ENCODE measurements at places on chromosomes 3 and 15.

DNA sequence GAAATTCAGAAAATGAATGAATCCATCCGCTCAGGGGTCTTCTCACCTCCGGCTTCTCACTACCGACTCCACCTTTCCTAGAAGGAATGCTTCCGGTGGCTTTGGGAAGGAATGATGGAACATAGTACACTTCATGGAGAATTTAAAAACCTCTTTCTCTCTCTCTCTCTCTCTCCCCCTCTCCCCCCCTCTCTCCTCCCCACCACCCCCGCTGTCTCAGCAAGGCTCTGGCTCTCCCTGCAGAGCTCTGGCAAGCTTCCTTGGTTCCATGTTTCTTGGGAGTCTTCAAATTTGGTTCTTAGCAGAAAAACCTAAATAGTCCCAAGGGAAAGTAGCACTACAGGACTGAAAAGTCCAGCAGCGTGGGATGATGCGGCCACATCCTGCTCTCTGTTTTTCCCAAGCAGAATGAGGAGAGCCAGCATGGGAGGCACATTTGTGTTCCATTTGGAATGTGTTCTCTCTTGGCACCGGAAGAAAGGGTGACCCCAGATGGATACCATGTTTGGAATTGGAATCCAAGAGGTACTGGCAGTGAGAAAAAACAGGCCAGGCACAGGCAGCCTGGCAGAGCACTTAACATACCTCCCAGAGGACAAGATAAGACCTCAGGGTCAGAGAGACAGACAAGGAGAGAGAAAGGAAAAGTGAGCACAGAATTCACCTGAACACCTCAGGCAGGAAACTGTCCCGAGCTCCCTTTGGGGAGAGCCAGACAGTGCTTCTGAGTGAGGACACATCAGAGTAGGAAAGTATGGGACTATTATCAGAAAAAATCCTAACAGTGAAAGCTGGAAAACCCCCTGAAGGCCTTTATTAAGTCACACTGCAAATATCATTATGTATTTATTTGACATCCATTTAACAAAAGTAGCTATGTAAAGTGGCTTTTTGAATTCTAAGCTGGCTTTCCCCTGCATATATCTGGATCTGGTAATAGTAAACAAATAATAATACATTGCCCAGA is at the start of gene POPDC2:
POPDC2 (minus strand) TSS at position 116 of the 967 bp plus-strand sequence. CDS start 166 bp downstream, outside the sequence.
- no peak for DNase-seq

DNA sequence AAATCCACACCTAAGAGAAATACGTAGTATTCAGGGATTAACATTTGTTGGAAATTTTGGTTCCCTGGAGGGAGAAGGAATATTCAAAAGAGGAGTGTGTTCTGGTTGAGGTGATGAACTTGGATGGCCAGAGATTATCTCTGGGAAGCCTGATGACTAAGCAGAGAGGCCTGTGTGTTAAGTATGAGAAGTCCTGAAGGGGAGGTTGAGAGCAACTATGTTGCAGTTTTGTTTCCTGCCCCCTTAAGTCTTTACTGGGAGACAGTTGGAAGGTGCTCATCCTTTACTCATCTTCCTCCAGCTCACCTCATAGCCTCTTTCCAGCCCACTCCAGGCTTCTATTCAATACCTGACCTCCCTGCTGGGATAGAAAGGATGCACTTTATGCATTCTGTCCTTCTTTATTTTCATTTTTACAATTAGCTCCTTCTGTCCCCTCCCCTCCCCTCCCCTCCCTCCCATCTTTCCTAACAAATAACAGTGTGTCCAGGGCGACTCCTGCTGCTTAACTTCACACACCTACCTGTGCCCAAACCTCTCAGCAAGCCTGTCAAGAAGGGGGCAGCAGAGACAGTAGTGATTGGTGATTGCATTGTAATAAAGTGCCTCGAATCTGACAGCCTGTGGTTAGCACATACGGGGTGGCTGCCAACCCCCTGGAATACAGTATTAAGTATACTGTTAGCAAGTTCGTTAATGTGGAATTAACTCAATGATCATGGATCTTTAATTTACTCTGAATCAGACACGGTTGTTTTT is 11.9 kb downstream of the RAP2B start:
- DNase-seq: no peak

DNA sequence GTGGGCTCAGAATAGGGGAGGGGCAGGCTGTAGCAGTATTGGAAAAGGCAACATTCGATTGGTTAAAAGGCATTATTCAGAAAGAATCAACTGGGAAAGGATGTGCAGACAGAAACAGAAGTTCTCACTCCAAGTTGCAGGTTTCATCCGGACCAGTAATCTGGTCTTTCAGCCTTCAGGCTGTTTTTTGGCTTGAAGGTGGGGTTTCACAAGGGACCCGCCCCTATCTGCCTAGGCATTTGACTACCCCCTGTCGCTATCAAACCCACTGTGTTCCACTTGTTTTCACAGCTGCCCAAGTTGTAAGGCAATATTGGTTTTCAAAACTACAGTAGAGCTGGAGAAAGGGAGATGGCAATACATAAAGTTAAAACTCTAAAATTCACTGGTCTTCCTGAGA is 96.9 kb downstream of the VPS8 start:
- no peak for DNase-seq

GRCh38 chr3:161851941-161852566 is 355.4 kb downstream of the OTOL1 start:
- DNase-seq: no peak

DNA sequence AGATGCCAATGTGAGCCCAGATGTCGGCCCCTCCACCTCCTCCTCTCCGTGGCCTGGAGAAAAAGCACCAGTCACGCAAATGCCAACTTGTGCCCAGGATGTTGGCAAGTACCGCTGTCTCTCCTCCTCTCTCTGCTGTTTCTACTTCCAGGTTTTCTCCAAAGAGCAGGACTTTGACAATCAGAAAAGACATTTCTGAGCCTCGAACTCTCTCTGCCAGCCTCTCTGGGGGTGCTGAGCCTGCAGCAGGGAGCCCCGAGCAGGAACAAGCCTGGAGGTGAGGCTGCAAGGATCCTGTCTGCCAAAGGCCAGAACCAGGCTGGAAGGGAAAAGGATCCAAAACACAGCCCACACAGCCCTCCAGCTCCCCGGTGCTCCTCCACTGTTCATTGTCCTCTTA is 89.7 kb downstream of the SEC22A start:
- no peak for DNase-seq

DNA sequence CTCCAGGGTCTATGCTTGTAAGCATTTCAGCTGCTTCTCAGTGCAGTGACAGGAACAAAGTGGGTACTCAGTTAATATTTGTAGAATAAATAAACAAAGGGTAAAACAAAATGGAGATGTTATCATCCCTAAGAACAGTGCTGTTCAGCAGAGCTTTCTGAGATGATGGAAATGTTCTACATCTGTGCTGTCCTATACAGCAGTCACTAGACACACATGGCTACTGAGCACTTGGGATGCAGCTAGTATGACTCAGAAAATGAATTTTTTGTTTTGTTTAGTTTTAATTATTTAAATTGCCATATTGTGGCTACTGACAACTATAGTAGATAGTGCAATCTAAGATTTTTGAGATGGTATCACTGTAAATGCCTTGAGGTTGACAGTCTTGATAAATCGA is 283.8 kb upstream of the ADAMTS9 start:
- no peak for DNase-seq

- DNase-seq: no peak
These were observed 49.1 kb downstream of the NR1D2 start for GRCh38 chr3:23994244-23994569.

GRCh38 chr3:127287840-127288239 is at the start of gene PRR20G:
PRR20G (minus strand) TSS chr3:127288046; CDS start chr3:127287365, 681 bp downstream.
- DNase-seq: no peak

- no peak for DNase-seq
These were observed 112.7 kb downstream of the SYNPR start for GRCh38 chr3:63390710-63391230.

- no peak for DNase-seq
These were observed 13.4 kb upstream of the HCN4 start for GRCh38 chr15:73382115-73382514.

GRCh38 chr3:17398959-17399551 is 343.4 kb downstream of the TBC1D5 start:
- no peak for DNase-seq

DNA sequence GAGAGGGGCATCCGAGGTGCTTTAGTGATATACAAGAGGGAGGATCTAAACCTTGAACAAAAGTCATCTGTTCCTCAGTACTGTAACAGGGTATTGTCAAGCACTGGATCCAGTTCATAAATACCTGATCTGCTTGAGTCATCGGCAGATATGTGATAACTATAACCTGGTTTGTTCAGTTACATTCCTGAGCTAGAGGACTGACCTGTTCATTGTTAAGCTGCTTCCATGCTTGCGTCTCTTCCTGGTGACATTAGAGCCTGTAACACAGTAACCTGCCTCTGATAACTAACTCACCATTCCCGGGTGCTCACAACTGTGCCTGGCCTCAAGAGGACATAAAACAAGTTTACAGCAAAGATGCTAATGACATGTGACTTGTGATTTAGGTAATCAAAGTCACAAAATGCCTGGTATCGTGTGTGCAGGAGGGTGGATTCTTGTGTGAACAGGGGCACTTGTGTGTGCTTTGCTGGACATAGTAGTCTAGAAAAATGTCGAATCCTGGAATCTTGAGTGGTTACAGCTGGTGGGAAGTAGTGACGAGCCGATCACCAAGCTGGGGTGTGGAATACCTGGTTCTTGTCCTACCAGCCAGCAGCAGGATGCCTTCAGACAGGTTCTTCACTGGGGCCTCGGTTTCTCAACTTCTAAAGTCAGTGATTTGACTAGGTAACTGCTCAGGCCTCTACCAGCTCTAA is 30.9 kb upstream of the POLR2M start:
- DNase-seq: no peak

DNA sequence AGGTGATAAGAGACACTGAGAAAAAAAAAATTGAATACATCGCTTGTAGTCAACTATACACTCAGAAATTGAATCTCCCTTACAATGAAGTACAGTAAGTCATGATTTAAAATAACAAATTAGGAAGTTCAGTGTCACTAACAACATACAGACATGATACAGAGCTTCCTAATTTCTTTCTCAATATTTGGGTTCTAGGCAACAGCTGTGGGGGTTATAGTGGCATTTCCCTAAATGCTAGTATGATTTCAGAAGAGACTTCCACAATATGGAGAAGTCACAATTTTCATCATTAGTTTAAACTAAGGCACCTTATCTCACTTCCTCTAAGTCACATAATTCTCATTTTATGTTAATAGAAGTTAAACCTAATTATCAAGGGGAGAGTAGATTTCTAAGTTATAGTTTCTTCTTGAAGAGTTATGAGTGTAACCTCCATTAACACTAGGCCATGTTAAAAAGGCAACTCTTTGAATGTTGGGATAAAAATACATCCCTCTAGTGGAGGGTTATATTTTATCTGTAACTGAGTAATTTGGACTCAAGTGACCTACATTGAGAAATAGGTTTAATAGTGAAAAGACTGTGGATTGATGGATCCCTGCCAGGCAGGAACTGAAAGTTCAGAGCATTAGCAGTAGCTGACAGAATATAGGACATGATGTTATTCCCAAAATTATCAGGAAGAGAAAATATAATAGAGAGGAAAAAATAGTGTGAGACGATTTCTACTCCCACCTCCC is 286.0 kb upstream of the SUCLG2 start:
- DNase-seq: no peak

DNA sequence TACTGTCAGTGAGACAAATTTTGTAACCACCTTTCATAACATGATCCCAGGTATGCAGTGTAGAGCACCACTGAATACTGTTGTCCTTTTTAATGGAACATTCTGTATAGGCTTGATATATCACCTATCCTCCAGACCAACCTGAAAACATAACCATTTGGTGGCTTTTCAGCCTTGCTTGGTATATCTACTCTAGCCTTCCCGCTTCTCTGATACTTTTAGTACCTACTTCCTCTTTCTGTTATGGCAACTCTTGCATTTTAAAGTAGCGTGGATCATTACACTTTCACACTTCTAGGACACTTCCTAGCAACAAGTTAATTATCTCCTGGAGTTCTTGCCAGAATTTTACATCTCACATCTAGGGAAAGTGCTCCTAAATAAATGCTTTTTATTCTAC is 226.6 kb upstream of the ROBO1 start:
- no peak for DNase-seq

DNA sequence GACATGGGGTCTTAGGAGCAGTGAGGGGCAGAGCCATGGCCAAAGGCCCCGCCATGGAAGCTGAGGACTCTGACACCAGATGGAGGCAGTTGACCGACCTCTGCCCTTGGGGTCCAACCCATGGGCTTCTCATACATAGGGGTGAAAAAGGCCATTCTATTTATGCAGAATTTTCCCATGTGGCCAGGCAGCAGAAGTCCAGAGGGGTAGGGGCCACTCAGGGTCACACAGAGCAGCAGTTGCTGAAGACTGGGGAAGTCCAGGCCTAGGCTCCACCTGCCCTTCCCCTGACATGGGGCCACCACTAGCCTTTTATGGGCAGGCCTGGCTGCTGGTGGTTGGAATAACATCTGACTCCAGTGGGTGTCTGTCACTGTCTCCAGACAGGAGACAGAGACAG is 6.4 kb downstream of the PRSS50 start:
- DNase-seq: no peak

DNA sequence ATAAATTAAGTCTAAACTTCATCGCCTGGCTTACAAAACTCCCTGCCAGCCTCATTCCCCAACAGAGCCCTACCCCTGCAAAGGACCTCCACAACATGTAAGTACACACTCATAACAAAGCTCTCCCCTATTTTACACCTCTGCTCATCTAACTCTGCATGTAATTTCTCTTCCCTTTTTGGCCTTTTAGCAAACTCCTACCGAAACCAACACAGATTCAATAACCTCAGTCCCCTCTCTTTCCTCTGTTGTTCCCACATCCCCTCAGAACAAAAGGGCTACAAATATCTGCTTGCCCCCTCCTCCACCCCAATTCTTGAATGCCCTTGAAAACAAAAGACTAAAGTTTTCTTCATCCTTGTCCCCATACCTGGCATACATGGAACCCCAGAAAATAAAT is 662 bp downstream of the UBL7 start:
- no peak for DNase-seq

DNA sequence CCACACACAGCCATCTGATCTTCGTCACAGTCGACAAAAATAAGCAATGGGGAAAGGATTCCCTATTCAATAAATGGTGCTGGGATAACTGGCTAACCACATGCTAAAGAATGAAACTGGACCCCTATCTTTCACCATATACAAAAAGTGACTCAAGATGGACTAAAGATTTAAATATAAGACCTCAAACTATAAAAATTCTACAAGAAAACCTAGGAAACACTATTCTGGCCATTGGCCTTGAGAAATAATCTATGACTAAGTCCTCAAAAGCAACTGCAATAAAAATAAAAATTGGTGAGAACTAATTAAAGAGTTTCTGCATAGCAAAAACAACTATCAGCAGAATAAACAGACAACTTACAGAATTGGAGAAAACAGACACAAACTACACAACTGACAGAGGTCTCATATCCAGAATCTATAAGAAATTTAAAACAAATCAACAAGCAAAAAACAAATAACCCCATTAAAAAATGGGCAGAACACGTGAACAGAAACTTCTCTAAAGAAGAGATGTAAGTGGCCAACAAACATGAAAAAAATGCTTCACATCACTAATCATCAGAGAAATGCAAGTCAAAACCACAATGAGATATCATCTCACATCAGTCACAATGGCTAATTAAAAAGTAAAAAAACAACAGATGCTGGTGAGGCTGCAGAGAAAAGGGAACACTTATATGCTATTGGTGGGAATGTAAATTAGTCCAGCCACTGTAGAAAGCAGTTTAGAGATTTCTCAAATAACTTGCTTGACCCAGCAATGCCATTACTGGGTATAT is 104.0 kb downstream of the NR1I2 start:
- no peak for DNase-seq

GRCh38 chr3:38515367-38515766 is 19.2 kb downstream of the EXOG start:
- DNase-seq: no peak
